ENCODE measurements at places on chromosomes 11 and 22. TPM values are rescaled to one million over a fixed set of nuclear protein-coding genes. Genes with fewer than 3 reads are reported as not detected.

Gene SLC37A4
- 115 TPM for polyA plus RNA-seq

Gene SORL1
- 15.2 TPM for polyA plus RNA-seq

Gene SUSD2
- polyA plus RNA-seq = 25.2 TPM

Gene OR10D3
- not detected for polyA plus RNA-seq

Gene TIGD3
- 0.95 TPM for polyA plus RNA-seq

Gene ENTHD1
- not detected for polyA plus RNA-seq

Gene BIK
- 4.8 TPM for polyA plus RNA-seq

Gene C1QTNF5
- 40.4 TPM for polyA plus RNA-seq

Gene UPK3A
- not detected for polyA plus RNA-seq

Gene TENM4
- polyA plus RNA-seq = 0.34 TPM

Gene PPP6R3
- polyA plus RNA-seq = 30.3 TPM

DNA sequence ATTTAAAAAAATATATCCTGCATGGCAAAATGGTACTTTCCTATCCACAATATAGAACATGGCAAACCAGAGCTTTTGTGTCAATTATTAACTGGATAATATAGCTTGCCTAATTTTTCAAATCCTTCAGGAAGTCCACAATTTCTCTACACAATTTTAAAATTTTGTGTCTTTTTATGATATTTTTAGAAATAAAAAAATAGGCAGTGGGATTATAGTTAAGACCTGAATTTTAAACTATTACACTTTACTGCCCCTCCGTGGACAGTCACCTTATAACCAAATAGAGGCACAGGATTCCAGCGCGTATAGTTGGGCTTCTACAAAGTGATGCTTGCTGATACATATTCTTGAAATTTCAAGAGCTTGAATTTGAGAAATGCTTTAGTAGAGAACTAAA lies 2.1 kb upstream of the DMC1 start:
- DNase-seq = peak; percentile 79

DNA sequence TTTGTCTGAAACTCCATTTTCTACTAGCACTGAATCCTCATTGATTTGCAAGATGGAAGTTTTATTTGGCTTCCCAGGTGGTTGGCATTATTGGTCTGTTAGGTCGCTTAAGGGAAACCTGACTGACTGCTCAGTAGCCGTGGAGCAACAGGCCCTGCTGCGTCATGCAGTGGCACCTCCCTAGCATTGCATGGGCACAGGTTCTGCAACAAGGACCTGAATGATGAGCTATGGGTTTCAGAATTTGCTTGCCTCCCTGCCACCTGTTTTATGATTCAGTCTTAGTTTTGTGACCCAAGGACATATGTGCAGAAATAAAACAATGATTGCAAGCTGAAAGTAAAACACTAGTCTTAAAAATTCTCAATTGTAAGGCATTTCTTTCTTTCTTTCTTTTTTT lies 128.5 kb downstream of the SLC1A2 start:
- DNase-seq = no peak

- DNase-seq = no peak
Measured at GRCh38 chr11:15446929-15447328, 332.2 kb downstream of the INSC start.

GRCh38 chr11:31492320-31492913 lies 17.0 kb downstream of the IMMP1L start:
- no peak for DNase-seq

DNA sequence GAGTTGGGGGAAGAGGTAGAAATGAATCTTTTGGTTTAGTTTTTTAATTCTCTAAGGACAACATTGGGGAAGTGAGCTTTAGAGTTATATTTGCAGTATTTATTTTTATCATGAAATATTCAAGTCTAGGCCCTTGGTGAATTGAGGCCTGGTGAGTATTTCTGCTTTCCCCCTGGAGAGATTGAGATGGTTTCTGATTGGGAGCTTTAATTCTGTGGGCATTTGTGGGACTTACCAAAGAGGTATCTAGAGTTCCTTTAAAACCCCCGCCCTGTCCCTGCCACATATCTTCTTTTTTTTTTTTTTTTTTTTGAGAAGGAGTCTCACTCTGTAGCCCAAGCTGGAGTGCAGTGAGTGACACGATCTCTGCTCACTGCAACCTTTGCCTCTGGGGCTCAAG lies 9.6 kb downstream of the ACO2 start:
- DNase-seq = no peak

DNA sequence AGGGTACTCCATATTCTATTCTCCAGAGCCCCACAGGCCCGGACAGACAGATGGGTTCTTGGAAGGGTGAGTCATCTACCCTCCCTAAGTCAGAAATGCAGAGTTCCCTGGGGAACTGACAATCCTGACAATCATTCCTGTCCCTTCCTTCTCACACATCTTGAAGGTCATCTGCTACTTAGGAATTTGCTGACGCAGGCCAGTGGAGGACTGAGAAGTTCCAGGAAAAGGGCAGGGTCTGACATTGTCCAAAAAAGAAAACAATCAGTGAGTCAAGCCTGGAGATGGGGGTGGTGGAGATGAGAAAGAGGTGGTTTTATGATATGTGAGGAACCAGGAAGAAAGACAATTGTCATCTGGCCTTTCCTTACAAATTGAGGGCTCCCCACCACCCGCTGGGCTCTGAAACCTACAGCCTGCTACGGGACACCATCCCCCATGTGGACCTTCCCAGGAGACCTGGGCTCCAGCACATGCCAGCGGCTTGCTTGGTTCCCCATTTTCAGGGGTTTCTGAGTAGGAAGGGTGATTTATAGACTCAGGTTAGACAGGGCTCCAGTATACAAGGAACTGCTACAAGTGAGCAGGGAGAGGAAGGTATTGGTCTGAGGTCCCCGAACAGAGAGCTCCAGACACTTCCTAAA lies 12.9 kb downstream of the CD59 start:
- peak; percentile 29 for DNase-seq

- no peak for DNase-seq
Measured at GRCh38 chr22:46941968-46942798, 179.7 kb downstream of the TBC1D22A start.

DNA sequence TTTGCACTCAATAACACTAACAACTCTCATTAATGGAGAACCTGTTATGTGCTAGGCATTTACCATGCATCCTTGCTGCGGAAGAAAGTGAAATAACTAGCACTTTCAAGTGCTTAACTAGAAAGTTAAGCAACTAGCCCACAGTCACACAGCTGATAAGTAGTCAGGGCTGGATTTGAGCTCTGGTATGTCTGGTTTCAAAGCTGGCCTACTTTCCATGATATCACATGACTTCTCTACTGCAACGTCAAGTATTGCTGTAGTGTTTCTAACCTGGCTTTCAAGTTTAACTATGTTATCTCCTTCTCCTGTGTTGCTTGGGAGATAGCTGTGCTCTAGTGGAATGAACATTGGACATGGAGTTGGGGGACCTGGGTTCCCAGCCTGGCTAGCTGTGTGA lies 12.1 kb downstream of the SLC15A3 start:
- no peak for DNase-seq

- DNase-seq = peak; percentile 90
Measured at GRCh38 chr11:73387594-73388264, 11.5 kb downstream of the RELT start.

GRCh38 chr11:57513911-57514537 lies 1.5 kb downstream of the SLC43A1 start:
- peak; percentile 69 for DNase-seq

DNA sequence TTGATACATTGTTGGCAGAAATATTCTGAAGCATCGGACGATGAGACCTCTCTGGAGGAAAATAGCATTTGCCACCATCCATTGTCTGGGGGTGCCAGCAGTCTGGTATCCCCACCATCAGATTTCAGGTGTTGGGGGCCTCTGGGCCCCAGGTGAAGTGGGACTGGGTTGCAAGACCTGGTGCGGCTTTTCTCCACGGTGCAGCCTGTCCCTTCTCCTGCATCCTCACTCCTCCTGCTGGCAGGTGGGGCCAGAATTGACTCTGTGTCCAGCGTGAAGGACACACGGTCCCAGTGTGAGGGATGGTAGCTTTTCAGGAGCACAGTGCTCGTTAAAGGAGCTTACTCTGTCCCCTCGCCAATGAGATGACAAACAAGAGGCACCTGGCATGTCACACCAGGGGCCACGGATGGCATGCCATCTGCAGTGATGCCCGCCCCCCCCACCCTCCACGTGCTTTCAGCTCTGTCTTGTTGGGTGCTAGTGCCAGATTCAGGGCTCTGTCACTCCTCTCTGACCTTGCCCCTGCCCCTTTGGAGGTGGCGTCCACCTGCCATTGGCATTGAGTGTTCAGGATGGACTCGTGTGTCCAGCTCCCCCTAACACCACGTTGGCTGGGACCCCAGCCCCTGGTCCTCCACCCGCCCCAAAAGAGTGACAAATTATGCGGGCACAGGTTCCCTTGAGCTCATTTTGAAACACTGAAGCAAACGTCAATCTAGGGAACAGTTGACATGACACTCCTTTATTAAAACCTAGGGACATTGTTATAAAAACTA lies 62.4 kb downstream of the PARVG start:
- DNase-seq = no peak

GRCh38 chr22:22397292-22397870 lies 111.2 kb downstream of the ZNF280B start:
- no peak for DNase-seq

DNA sequence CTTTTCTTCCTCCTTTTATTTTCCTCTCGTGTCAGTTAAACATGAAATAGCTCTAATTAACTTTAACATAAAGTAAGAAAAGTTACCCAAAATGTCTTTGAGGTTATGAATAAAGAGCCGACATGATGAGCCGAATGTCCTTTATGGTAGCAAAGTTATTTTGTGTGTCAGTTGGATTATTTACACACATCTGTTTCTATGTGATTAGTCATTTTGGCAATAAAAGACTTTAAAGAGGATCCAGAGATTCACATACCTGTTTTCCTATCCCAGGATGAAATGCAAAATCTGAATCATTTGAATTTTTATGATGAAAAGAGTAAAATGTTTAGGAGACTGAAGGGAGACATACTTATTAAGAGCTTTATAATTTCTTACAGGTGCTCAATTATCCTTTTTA lies 34.0 kb upstream of the TECTA start:
- DNase-seq = no peak

- no peak for DNase-seq
Measured at GRCh38 chr11:113533425-113533698, 58.2 kb upstream of the DRD2 start.

GRCh38 chr11:131809203-131809918 lies 438.9 kb downstream of the NTM start:
- no peak for DNase-seq

GRCh38 chr11:476416-476815 lies 26.3 kb downstream of the PTDSS2 start:
- no peak for DNase-seq

DNA sequence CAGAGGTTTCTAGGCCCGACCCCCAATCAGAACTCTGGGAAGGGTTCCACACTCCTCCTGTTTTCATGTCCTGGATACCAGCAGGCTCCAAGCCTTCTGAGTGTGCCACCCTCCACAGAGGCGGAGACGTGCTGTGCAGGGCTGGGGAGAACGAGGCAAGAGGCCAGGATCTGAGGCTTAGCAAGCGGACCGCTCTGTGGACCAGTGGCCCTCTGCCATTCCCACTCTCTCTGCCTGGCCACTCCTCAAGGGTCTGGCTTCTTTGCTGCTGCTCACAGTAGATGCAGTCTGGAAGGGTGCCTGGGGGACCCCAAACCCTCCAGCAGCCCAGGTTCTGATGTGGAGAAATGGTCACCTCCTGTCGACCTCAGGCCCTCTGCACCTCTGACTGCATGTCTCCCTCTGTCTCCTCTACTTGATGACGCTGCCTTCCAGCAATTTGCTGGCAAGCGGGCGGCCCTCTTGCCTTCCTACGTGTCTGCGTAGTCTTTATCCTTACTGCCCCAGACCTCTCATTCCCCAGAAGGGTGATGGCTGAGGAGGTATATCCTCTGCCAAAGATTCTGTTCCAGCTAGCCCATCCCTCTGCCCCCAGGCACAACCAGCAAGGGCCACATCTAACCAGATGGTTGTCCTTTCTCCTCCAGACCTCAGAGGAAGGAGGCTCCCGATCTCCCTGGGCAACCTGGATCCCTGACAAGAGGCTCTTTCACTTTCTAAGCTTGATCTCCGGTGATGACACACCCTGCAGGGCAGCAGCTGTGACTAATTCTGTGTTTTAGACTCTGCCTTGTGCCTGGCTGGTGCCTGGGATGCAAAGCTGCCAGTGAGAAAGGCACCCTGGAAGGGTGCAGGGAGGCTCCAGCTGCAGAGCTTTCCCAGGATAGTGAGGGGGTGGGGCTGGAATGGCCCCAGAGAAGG lies 87.3 kb downstream of the NAT10 start:
- no peak for DNase-seq

DNA sequence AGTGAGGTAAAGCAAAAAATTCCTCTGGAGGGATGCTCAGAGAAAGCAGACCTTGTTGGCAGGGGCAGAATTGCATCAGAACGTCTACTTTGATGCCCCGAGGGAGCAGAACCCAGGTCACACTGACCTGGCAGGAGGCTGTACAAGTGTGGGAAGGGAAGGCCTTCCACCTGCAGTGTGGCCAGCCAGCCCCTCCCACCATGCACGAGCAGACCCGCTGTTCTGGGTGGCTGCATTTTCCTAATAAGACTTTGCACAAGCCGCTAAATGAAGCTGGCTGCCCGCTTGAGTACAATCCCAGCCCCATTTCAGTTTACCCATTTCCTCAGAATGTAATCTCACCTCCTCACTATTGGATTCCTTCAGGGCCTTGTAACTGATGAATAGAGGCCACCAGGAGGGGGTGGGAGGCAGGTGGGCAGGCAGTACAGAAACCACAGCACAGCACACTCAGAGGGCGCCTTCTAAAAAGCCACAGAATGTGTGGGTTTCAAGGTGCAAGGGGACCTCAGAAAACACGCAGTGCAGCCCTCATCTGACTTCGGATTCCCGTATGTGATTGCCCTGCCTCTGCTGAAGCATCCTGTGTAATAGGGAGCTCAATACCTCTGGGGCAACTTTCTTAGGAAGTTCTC lies 316.6 kb downstream of the OPCML start:
- peak; percentile 59 for DNase-seq

- DNase-seq = no peak
Measured at GRCh38 chr11:17560281-17561110, 13.4 kb downstream of the OTOG start.

DNA sequence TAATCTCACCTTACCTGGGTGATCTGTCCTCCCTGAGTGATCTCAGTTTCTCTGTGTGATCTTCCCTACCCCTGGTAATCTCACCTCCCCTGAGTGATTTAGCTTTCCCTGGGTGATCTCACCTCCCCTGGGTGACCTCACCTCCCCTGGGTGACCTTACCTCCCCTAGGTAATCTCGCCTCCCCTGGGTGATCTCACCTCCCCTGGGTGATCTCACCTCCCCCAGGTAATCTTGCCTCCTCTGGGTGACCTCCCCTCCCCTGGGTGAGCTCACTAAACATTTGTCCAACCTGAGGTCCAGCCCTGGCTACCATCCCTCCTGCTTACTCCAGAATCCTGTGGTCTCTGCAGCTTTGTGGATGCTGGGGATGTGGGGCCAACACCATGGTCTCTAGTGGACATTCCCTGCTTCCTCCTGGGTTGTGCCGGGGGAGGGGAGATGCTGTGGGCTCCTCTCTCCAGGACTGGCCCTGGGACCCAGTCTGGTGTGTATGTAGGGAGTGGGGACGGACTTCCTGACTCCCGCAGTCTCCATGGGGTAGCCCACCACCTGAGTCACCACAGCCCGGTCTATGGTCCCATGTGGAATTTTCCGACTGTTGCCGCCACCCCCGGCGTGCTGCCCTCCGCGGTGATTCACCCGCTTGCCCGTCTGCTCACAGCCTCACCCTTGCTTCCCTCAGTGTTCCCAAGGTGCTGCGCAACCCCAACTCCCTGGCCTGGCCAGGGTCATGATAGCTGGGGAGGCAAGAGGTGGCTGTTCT lies 9.9 kb downstream of the LSP1 start:
- DNase-seq = no peak

GRCh38 chr11:10930972-10931760 lies 73.3 kb upstream of the ZBED5 start:
- peak; percentile 87 for DNase-seq
